IPS DF 19.7 (cell line): ENCODE measurements at places on chromosomes 1 and 21.

DNA sequence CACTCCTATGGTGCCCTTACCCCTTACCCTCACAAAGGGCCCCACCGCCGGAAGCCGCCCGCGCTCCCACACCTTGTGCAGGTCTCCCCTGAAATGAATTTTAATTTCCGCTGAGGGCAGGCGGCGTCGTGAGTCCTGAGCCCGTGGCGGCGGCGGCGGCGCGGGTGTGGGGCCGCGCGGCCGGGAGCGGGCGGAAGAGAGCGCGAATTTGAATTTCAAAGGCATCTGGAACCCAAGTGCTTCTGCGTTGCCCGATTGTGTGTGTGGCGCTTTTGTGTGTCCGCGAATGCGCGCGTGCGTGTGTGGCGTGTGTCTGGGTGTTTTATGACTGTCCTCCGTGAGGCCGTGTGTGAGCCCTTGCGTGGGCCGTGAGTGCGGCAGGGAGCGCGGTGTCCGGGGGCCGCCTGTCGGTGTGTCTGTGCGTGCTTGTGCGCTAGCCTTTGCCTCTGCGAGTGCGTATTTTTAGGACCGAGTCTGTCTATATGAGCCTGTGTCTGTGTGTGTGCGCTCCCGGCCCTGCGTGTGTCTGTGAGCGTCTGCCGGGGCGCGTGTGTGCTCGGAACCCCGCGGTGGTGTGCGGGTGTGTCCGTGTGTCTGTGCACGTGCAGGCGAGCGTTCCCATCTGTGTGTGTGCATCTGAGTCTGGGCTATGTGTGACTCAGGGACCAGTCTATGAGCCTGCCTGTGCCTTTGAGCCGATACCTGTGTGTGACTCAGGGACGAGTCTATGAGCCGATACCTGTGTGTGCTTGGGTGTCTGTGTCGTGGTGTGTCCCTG lies 7.9 kb upstream of the ADGRB2 start:
- DNase-seq, result no peak

- no peak for DNase-seq
These were observed 48.3 kb downstream of the CTTNBP2NL start for GRCh38 chr1:112444269-112444668.

- DNase-seq, result no peak
These were observed 12.2 kb upstream of the ACTRT2 start for GRCh38 chr1:3009021-3009420.

DNA sequence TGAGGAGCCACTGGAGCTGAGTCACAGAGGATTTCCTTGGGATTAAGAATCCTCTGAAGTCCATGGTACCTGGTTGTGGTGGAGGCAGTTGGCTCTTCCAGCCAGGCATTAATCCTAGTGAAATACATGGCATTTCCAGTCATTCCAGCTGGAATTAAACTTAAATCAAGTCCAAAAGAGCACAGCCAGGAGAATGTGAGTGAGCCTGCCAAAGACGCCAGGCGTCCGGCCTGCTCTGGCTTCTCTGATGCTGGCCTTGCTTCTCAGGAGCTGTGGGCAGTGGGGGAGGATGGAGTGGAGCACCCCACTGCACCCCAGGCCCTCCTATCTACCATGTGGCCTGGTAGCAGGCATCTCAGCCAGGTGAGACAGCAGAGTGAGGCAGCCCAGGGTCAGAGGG lies 23.4 kb upstream of the TENT5C start:
- DNase-seq, result no peak

DNA sequence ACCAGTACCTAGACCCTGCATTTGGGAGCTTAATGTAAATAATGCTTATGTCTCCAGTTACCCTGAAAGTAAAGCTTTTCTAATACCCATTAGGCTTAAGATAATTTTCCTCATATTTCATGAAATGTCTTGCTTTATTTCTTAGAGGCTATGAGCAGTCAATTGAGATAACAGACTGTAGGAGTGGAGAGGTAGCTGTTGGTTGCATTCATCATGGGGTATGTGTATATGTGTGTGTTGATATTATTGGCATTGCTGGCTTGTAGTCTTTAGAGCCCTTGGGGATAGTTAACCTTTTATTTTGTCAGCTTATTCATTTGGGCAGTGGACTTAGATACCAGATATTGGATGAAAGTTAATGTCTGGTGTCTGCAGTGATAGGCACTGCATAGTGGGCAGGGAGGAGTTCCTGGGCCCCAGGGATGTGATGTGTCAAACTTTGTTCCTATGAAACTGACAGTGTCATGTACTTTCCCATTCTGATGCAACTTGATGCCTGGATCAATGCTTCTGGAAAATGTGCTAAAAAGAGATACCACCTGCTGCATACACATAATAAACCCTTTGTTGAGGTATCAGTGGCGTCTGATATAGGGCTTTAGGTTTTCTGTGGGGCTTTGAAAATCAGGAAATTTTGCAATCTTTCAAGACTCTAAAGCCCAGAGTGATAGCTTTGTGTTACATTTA lies 83.9 kb downstream of the MAST2 start:
- DNase-seq, result no peak

- DNase-seq, result no peak
These were observed 591.8 kb downstream of the ADGRL2 start for GRCh38 chr1:82392513-82392912.

- DNase-seq, result no peak
These were observed 35.3 kb upstream of the CACYBP start for GRCh38 chr1:174964261-174964971.

GRCh38 chr1:103110701-103111100 lies 2.4 kb upstream of the COL11A1 start:
- DNase-seq, result no peak

- no peak for DNase-seq
These were observed 441.0 kb downstream of the PTPRU start for GRCh38 chr1:29677028-29678024.

GRCh38 chr21:42900446-42900845 lies 7.3 kb downstream of the NDUFV3 start:
- DNase-seq, result no peak

DNA sequence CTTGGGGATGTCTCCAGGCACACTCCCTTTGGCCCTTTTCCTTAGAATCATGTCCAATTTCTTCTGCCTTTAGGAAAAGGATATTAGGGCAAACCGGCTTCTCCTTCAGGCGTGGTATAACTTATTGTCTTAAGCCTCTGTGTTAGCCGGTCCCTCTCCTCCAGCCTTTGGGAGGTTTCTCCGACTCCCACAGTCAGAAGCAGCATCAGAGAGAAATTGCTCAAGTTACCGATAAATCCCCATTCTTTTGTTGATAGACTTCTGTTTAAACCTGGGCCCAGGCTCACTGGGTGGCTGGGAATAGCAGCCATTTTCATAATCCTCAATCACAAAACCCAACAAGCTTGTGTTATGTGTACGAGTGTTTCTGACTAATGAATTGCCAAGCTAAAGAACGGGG lies 85.4 kb upstream of the KAZN start:
- DNase-seq, result no peak

DNA sequence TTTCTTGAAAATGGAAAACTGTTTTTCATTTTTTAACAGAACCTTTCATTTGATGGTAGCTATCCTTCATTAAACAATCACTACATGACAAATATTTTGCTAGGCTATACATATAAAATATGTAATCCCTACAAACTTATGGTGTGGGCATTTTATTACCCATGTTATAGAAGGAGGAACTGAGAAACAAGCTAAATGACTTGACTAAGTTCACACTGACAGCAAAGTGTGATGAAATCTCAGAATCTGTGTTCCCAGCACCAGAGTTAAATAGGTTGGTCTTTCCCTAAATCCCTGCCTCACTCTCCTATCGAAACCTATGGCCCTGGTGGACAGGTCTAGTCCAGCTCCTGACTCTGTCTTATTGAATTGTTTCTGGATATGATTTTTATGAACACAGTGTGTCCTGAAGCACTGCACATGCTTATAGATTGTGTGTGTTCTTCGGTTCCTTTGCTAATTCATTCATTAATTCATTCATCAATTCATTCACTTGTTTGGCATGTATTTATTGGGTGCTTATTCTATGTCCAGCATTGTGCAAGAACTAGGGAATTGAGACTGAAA lies 301.0 kb downstream of the GRIK1 start:
- no peak for DNase-seq

DNA sequence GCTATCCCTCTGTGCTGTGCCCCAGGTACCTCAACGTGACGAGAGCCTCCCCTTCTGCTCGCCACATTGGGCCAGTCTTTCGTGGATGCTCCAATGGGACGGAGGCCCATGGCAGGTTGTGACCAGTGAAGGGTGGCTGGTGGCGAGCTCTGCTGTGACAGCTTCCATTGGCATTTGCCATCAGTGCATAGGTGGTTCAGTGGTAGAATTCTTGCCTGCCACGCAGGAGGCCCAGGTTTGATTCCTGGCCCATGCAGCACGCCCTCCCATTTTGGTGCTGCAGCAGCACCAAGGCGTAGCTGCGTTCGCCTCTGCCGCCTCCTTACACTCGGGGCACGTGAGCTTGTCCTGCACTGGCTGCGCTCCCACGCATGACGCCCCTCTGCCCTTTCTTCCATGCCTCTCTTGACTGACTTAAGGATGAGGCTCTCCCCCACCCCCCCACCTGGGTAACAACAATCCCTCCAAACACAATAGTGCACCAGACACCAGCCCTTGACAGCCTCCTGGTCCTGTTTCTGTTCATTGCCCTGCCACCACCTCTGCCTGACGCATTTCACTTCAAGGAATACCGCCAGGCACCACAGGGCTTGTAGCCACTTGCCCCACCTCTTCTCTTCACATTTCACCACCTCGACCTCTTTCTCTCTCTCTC lies 24.7 kb upstream of the FCGR2A start:
- DNase-seq, result no peak

DNA sequence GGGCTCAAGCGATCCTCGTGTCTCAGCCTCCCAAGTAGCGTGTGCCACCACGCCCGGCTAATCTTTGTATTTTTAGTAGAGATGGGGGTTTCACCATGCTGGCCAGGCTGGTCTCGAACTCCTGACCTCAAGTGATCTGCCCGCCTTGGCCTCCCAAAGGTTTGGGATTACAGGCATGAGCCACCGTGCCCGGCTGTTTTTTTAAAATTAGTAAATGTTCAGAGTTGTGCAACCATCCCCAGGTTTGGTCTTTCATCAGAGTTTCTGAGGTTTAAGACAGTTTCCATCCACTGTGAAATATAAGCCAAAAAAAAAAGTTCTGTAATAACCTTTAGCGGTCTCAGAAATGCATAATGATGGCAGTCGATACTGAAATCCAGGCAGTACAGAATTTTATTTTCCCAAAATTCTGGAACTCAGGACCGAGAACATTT lies 550 bp upstream of the SYT11 start:
- no peak for DNase-seq

- DNase-seq, result no peak
These were observed 1.6 kb downstream of the KDM1A start for GRCh38 chr1:23020706-23021405.
